ENCODE measurements at places on chromosomes 2 and 18. TPM values are rescaled to one million over a fixed set of nuclear protein-coding genes. Genes with fewer than 3 reads are reported as not detected.

SCTR gene
- 0.45 TPM for total RNA-seq

SDC1 gene
- 184 TPM for total RNA-seq

TLX2 gene
- not detected for total RNA-seq

TGOLN2 gene
- 186 TPM for total RNA-seq

MAL gene
- total RNA-seq = 1.6 TPM

THUMPD2 gene
- total RNA-seq = 9.9 TPM

IL18R1 gene
- total RNA-seq = 3.2 TPM

ERFE gene
- not detected for total RNA-seq

CHRNA1 gene
- total RNA-seq = 2.3 TPM
